ENCODE measurements at places on chromosomes 13 and 19. TPM values are rescaled to one million over a fixed set of nuclear protein-coding genes. Genes with fewer than 3 reads are reported as not detected.

- DNase-seq: no peak
Measured at GRCh38 chr19:17737690-17738153, 13.6 kb upstream of the FCHO1 start.

- DNase-seq: no peak
Measured at GRCh38 chr19:46970815-46971214, 48.8 kb upstream of the NPAS1 start.

GRCh38 chr13:21020176-21020575, 41.2 kb downstream of the LATS2 start:
- no peak for DNase-seq

- no peak for DNase-seq
Measured at GRCh38 chr19:58218899-58219298, 9.8 kb upstream of the ZNF544 start.

CCDC70 gene
- total RNA-seq: not detected

DNA sequence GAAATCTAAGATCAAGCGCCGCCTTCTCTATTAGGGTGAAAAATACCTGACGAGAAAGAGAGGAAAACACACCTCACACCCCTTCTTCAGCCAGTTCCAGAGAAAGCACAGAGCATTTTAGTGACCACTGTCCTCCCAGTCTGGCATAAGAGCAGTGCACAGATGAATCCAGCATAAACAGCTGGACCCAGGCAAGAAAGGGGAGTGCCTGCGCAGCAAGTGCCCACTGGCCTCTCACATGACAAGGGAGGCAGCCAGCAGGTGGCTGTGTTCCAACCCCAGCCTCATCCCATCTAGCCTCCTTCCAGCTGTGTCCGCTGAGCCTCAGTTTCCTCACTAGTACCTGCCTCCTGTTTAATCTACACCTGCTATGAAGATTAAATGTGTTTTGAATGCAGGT, 8.0 kb downstream of the MED26 start:
- DNase-seq: no peak

DNA sequence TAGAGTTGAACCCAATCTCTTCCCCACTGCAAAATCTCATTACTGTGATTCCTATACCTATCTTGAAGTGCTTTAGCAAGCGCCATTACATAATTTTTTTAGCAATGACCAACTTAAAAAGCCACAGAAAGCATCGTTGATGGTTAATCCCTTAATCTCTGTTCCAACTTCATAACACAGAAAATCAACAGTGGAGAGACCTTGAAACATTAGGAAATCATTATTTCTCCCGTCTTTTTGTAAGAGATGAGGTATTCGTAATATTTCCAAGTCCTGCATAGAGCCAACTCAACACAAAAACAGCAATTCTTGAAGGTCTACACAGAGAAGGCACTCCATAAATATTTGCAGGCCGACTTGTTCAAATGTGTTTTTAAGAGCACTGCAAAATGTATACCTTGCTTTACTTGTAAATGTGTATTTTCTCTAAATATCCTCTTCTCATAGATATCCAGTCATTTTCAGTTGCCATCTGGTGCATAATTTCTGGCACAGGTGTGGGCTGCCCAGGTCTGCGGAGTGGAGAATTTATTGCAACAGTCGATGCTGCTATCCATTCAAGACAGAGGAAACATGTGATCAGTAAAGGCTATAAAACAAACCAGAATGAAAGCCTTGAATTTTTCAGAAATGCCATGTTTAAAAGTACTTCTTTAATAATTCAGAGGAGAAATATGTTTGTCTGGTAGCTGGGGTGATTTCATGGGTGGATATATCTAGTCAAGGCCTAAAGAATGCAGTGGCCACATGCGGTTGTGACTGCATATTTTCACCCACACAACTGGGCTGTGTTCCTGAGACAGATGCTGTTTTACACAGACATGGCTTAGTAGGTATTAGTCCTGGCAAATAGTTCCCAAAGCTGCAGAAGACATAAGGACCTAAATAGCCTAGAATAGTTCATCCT, 234.3 kb upstream of the STARD13 start:
- DNase-seq: no peak

DNA sequence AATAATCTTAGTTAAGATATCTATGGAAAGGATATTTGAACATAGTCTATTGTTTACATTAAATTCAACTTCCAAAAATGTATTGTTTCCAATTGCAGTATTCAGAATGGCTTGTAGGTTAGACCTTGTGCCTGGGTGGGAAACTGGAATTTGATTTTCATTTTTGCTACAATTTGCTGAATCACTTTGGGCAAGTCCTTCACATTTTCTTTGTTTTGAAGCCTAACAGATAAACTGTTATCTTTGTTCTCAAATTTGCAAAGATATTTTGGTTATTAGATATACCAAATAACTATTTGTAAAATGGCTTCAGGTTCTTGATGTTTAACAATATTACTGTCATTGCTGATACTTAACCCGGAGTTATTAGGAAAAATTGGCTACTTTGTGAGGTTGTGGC, 82.6 kb downstream of the WDFY2 start:
- no peak for DNase-seq

DNA sequence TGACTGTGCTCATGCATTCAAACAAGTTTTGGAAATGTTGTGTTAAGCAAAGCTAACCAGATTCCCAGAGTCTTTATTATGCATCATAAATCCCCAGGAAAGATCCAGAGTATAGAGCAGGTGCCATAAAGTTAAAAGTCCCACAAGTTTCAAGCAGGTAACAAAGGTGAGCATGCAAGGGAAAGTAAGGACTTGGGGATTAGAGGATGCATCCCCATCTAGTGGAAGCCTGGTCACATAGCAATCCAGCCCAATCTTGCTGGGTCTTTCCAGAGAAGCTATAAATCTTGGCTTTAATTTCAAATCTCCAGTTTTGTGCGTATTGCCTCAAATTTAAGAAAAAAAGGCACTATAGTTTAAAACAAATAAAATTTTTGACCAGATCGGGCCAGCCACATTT, 72.7 kb downstream of the ZNF254 start:
- DNase-seq: no peak

- no peak for DNase-seq
Measured at GRCh38 chr13:70170689-70171088, 62.4 kb upstream of the KLHL1 start.

- DNase-seq: no peak
Measured at GRCh38 chr13:99974296-99974938, 2.9 kb upstream of the ZIC5 start.

SIGLEC10 gene
- total RNA-seq: not detected

DNA sequence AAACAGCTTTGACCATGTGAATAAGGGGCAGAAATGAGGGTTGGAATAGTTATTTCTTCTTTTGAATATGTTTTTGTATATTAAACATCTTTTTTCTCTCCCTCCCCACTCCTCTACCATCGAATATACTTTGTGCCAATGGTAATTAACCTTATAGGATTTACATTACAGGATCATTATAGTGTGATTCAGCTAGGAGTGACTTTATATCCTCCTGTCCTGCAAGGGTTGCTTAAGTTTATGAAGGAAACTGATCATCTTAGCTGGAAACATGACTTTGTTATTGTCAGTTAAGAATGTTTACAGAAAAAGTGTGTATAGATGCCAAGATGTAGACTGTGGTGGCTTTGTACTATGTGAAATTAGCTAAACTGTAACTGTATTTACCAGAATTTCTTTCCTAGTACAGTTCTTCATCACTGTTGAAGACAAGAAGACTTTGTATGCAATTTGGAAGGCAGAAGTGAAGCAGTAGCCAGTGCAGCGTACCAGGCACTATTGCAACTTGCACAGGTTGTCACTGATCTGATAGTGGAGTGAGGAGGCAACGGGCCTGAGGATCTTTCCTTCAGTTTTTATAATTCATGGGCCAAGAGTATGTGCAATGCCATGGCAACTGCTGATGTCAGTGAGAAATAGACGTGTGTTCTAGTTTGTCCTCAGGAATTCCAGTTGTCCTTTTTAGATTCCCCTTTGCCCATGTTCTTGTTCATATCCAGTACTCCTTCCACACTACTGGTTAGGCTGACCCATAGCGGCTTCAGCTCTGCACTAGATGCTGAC, 8.2 kb upstream of the PAN3 start:
- DNase-seq: no peak

ZNF524 gene
- total RNA-seq: 42.1 TPM

DNA sequence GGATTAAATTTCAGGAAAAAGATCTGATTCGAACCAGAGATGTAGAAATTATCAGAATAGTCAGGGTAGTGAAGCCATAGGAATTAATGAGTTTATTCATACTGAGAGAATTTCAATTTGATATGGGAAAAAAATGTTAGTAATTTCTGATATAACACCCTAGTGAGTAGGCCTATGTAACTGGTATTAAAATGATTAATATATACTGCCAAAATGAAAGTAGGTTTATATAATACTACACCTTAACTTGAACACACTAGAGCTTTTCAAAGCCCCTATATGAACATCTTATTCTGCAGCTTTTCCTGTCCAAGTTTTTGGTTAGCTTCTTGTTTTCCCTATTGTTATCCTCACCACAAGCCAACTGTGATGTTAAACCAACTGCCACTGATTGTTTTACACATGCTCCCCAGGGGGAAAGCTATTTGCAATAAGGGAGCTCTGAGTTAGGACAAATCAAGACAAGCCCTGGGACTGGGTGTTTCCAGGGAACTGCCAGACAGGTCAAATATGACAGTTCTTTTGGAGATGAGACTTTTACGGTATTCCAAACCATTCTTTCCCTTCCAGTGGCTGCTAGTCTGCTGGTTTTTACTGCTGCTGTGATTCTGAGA, 45.3 kb downstream of the FNDC3A start:
- DNase-seq: no peak

DNA sequence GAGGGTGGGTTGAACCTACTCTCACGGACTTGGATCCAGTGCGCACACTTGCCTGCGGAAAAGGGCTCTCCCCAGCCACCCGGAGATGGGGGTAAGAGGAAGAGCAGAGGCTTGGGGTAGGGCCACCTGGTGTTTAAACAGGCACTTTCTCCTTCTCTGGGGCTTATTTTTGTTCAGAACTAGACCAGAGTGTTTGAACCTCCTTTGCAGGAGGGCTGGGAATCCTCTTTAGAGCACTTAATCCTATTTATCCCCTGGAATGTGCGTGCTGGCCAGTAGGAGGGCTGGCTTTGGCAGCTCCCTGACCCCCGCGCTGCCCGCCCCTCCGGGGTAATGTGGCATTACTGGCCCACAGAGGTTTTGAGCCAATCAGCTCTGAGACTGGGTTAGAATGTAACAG, 2.0 kb downstream of the RGS9BP start:
- no peak for DNase-seq

GRCh38 chr13:112622375-112622774, 34.4 kb upstream of the TUBGCP3 start:
- no peak for DNase-seq

MYH14 gene
- 1.2 TPM for total RNA-seq

GRCh38 chr13:112793545-112794445, 104.0 kb downstream of the ATP11A start:
- DNase-seq: no peak

Data from glomerular endothelial cell (primary cell).